ENCODE measurements at places on chromosomes 7 and 10.

DNA sequence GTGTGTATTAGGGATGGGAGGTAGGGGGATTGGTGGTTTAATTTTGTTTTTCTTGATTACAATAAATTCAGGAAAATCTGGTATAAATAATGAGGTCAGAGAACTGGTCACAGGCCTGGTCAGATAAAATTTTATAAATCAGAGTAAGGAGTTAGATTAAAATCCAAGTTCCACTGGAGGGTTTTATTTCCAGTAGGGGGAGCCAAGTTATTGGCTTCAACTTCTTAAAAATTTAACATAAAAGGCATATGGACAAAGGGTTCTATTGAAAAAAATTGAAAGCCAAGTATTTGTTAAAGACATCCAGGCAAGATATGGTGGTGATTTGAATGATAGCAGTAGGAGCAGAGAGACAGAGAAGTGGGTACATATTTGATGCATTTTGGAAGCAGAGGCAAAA is 763.3 kb downstream of the SORCS1 start:
- no peak for DNase-seq

DNA sequence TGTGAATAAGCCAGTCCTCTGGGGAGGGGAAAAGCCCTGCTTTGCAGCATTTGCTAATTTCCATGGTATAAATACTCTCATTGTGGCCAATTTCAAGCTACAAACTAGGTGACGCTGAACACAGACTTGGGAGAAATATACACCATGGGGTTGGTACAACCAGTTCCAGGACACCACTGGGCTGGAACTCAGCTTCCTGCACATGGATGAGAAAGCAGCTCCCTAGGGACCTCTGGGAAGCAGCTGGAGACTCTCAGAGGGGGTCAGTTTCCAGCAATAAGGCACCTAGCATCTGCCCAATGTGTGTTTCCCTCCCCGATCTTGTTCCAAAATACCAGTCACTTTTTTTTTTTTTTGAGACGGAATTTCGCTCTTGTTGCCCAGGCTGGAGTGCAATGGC is 56.8 kb upstream of the WDR11 start:
- no peak for DNase-seq

DNA sequence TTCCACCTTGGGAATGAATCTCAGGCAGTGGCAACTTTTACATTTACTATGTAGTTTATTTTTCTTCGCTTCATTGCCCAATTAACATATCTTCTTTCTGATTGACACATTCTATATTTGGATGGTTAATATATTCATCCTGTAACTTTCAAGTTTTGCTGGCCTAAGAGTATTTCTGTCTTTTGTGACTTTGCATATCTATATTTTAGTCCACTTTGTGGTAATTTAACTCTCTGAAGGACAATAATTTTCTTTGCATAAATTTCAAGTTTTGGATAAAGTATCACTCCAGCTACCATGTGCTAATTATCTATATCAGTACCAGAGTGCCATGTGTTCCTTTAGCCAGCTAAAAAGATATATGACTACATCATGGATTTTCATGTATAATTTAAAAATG is 151.5 kb upstream of the KAT6B start:
- DNase-seq, result no peak

DNA sequence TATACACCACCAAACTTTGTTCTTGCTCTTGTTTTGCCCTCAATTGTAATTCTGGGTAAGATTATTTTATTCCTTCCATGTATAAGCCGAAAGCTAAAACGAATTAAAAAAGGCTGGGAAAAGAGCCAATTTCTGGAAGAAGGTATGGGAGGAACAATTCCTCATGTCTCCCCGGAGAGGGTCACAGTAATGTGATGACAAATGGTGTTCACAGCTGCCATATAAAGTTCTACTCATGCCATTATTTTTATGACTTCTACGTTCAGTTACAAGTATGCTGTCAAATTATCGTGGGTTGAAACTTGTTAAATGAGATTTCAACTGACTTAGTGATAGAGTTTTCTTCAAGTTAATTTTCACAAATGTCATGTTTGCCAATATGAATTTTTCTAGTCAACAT is 12.5 kb upstream of the CFAP69 start:
- no peak for DNase-seq

DNA sequence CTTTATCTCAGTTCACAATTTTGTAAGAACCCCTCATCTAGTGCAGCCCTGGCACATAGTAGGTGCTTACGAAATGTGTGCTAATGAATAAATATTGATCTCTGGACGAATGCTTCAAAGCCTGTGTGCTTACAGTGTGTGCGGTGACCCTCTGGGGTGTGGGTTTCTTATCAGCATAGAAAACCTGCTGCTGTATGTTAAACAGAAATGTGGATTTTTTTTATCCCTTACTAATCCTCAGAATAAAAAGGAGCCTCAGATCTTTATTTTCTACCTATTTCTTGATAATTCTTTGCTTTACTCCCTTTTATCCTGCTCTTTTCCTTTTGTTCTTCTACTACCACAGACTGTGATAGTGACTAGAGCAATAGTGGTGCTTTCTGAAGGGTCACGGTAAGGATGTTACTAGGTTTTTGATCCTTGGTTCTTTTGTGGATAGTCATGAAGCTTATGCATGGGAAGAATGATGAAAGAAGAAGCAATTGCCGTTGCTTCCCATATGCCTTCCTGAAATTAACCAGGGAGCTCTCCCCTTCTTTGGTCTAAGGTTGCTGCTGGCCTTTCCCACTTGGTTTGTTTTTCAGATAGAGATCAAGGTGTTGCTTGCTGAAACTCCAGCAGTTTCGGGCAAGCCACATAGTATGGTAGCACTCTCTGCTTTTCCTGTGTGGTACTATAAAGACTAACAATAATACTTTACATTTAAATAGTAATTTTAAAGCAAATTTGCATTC is 44.7 kb downstream of the SPAG6 start:
- no peak for DNase-seq

Data from stimulated activated CD4-positive, alpha-beta T cell treated with anti-CD3 and anti-CD28 coated beads, Interleukin-4, amount 100 ng/mL, for 1 hour (primary cell).